MV-4-11 (cell line): ENCODE measurements at places on chromosomes 6 and 20.

- DNase-seq = no peak
Measured at GRCh38 chr6:106177786-106178185, 91.7 kb downstream of the PRDM1 start.

GRCh38 chr6:1091900-1092299 lies 220.0 kb upstream of the FOXQ1 start:
- peak; percentile 57 for DNase-seq

DNA sequence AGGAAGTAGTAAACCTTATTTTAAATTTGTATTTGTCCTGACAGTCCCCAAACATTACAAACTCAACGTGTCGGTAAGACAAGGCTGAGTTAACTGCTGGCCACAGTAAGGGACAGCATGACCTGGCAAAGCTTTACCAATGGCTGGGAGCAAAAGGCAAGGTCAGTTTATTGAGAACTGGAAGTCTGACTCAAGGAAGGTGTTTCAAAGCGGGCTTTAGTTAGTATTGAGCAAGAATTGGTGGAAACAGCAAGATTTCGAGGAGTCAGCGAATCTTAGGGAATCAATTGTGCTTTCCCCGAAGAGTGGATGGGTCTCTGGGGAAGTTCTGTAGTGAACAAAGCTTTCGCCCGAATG lies 885 bp upstream of the GZF1 start:
- no peak for DNase-seq

DNA sequence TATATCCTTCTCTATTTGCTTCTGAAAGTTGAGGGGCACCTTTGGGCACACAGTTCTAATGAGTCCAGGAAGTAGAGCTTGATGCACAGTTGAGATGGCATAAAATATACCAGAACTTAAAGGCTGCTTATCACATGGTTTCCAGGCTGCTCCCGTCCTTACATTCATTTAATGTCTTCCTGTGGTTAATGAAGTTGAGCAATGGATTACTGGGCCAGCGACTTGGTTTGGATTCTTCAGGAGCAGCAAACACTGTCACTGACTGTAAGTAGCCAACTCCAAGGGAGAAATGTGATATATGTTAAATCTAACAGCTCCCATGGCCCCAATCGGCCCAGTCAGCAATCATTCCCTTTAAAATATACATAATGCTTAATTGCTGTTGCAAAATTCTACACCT lies 9.0 kb upstream of the TSHZ2 start:
- DNase-seq = no peak

DNA sequence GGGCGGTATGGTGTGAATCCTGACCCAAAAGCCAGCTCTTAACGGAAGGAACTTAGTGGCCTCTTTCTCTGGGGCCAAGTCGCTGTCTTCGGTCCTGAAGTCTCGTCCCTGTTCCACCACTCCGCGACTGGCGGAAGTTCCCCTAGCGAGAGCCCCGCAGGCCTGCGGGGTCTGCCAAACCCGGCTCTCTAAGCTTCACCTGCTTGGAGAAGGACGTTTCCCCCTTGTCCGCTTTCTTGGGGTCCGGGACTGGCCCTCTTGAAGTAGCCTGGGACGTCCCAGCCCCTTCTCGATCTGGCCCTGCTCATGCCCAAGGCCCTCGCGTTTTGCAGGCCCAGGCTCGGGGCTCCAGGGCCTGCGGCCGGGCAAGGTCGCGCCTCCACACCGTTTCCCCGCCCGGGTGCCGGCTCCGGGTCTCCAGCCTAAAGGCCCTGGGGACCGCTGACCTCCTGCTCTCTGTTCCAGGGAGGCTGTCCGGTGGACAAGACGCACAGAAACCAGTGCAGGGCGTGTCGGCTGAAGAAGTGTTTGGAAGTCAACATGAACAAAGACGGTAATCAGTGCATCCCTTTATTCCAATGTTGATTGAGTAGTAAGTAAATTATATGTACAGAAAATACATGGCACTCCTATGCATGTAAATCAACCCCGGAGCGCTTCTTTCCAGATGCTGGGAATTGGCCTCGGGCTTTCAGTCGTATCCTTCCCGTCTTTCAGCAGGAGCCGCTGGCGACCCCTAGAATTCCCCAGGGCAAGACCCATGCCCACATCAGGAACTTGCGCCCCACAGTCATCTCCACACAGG lies 8.8 kb downstream of the NR2E1 start:
- peak; percentile 11 for DNase-seq

- peak; percentile 78 for DNase-seq
Measured at GRCh38 chr20:25439328-25439727, 31.9 kb downstream of the GINS1 start.
